Esophagus squamous epithelium (tissue), 5 donors: ENCODE measurements at places on chromosomes 1 and 21.

- no peak for DNase-seq
Observed at GRCh38 chr1:241269116-241269515, 87.9 kb downstream of the RGS7 start.

GRCh38 chr1:10693497-10694273 lies 102.8 kb downstream of the CASZ1 start:
- no peak for DNase-seq

DNA sequence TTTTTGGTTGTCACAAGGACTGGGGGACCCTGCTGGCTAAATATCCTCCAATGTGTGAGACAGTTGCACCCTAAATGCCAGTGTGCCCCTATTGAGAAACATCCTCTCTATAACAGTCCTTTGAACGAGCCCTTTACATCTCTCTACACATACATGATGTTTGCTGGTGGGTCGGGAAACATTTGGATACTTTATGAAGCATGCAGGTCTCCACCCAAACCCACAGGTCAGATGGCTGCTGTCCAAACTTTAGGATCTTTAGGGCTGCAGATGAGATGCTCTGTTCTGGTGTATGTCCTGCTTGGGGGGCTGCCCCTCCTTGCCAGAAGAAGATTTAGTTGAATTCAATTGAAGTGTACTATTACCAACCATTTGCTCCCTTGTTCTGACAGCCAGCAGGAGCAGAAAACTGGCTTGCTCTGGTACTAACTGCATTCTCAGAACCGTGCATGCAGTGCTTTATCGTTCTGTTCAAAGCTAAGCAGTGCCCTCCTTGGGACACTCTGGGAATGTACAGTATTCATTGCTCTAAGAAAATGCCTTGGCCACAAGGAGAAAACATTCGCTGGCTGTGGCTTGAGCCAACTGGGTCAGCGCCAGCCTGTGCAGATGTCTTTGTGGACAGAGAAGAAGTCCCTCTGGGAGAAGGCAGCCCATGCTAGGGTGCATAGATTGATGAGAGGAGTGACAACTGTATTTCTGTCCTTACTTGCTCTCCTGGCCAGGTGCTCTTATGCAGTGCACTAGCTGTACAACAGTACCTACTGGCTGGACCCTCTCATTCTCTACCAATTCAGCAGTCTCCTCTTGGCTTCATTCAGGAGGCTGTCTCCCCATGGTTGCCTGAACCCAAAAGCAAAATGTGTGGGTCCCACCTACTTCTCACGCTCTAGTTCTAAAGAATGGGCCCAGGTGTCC lies 61.4 kb upstream of the DIRAS3 start:
- DNase-seq: no peak

DNA sequence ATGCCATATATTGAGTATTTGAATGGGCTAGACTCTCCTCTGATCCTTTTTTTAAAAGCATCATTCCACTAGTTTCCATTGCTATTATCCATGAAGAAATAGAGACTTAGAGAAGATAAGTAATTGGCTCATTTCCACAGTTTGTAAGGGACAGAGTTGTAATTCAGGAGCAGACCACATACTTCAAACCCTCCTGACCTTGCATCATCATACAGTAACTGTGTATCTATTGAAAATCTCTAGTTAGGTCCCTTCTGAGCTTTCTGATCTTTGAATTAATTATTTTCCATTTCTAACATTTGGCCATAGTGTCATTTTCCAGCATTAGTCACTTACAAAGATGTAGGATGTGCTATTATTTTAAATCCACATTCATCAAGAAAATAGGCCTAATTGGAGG lies 386.5 kb upstream of the ST6GALNAC5 start:
- no peak for DNase-seq
